OCI-LY7 (cell line): ENCODE measurements at places on chromosomes 6 and 20. TPM values are rescaled to one million over a fixed set of nuclear protein-coding genes. Genes with fewer than 3 reads are reported as not detected.

Gene GPR6
- not detected in 2 replicates for total RNA-seq

Gene TGM3
- total RNA-seq: not detected in 2 replicates

Gene SCRT2
- not detected in 2 replicates for total RNA-seq

Gene LGSN
- total RNA-seq: 0.26 and 0.76 TPM in 2 replicates

Gene PTCRA
- 0.91 TPM in 1 of 2 replicates, not detected in the other for total RNA-seq

Gene CRIP3
- 1.7 TPM in 1 of 2 replicates, not detected in the other for total RNA-seq

Gene UBD
- total RNA-seq: not detected in 2 replicates

Gene PCSK2
- total RNA-seq: not detected in 2 replicates

Gene GRM1
- not detected in 2 replicates for total RNA-seq

Gene HSPA1L
- 0.15 and 0.49 TPM in 2 replicates for total RNA-seq

Gene TIAM2
- total RNA-seq: 6.2 and 7.3 TPM in 2 replicates

Gene EEF1A2
- total RNA-seq: 0.92 TPM in 1 of 2 replicates, not detected in the other

Gene KATNA1
- 32.8 and 36.5 TPM in 2 replicates for total RNA-seq

Gene STMND1
- not detected in 2 replicates for total RNA-seq

Gene KCNK16
- total RNA-seq: not detected in 2 replicates

Gene CDC40
- total RNA-seq: 35.5 and 39.7 TPM in 2 replicates

Gene CD83
- 12.1 and 15.0 TPM in 2 replicates for total RNA-seq

Gene EPPIN
- total RNA-seq: not detected in 2 replicates

Gene SIRPB2
- not detected in 2 replicates for total RNA-seq

Gene RGS17
- total RNA-seq: not detected in 2 replicates

Gene TOX2
- total RNA-seq: 0.23 and 0.39 TPM in 2 replicates

Gene ETV7
- total RNA-seq: not detected in 2 replicates
